Activated CD4-positive, alpha-beta T cell treated with anti-CD3 and anti-CD28 coated beads, Interleukin-2, amount 10 ng/mL, durations not matched to agents 24 days and 14 days (primary cell): ENCODE measurements at places on chromosomes 4 and X. TPM values are rescaled to one million over a fixed set of nuclear protein-coding genes. Genes with fewer than 3 reads are reported as not detected.

CT45A5 gene
- not detected in 2 replicates for total RNA-seq

TSPAN6 gene
- total RNA-seq: 0.12 TPM in 1 of 2 replicates, not detected in the other

AMOT gene
- 2.5 TPM in 2 replicates for total RNA-seq

HSPA4L gene
- total RNA-seq: 1.3 and 1.7 TPM in 2 replicates
